ENCODE measurements at places on chromosomes 12 and 14.

- DNase-seq = no peak
Observed at GRCh38 chr12:128025589-128026245, 241.3 kb upstream of the TMEM132C start.

DNA sequence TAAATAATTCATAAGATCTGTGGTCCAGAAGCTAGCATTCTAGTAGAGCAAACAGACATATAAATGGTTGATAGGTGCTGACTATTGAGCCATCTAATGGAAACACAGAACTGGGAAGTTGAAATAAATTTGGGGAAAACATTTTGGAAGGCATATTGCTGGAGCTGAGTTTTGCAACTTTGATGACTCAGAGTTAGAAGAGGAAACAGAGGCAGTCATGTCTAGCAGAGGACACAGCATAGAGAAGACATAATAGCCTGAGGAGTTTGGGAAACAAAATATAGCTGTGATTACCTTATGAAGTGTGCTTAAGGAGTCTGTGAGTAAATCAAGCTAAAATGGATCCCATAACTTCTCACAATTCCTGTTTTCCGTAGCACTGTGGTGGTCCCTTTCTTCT lies 86.9 kb upstream of the FLRT2 start:
- DNase-seq = no peak

DNA sequence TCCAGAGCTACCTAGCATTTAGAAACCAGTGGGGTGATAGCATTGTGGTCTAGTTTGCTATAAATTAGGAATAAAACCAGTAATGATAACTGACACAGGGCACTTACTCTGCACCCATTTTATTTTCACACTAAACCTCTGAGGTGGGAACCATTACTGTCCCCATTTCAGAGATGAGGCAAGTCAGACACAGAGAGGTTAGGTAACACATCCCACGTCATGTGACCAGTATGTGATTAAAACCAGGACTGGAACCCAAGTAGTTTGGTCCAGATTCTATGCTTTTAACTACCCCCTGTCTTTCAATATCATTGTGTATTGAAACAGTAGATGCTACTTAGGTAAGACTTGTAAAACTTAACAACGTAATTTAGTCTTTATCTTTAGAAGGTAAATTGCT lies 110.2 kb downstream of the PLXNC1 start:
- DNase-seq = no peak

DNA sequence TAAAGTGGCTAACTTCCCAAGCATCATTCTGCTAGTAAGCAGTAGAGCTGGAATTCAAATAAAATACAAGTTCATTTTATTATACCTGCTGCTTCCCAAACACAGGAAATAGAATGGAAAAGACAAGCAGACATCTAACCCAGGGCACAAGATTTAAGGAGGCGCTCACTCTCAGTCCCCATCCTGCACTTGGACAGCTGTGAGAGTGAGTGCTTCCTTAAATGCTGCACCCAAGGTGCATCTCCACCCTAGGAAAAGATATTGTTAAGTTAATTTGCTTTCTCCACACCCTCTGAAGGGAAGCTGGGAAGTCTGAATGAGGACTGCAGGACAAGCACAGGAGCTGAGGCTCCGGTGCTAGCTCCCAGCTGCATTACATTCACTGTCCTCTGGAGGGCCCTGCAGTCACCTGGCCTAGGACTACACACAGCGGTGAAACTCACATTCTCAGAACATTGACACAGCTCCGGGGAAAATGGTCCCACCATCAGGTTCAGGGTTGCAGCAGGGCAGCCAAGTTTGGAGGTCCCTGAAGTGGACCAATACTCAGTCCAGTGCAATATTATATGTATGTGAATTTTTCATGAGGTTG lies 14.2 kb downstream of the HEBP1 start:
- peak; percentile 21 for DNase-seq

GRCh38 chr14:59570122-59570521 lies 6.5 kb downstream of the CCDC175 start:
- peak; percentile 76 for DNase-seq

- no peak for DNase-seq
Observed at GRCh38 chr14:72851635-72852034, 42.3 kb downstream of the DPF3 start.

DNA sequence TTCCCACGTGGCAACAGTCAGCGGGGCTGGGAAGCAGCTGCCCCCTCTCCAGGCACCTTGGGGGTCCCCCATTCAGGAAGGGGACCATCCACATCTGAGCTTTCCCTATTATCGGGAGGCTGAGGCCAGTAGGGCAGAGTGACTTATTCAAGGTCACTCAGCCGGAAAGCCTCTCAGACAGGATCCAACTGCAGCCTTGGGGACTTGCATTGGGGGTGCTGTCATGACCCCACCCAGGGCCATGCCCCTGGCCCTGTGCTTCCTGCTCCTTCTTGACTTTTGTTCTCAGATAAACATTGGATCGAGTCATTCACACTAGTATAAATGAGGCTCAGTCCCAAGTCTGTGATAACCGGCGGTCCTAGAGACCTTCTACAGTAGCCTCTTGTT lies 12.6 kb downstream of the BEGAIN start:
- DNase-seq = no peak

GRCh38 chr12:28780960-28781359 lies 368.1 kb upstream of the FAR2 start:
- no peak for DNase-seq

DNA sequence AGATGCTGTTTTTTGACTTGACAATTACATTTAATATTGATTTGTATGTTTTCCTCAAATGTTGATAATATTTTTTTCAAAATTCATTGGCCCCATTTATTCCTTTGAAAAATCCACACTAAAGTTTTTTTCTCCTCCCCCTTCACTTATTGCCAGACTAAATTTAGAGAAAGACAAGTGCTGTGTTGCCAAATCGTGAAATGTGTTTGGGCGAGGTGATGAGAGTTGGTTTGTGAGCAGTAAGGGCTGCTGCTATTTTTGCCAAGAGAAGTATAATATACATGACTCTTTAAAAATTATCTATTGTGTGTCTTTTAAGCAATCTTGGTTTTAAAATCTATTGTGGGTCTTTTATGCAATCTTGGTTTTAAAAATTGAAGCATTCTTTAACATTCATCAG lies 188.9 kb downstream of the PPFIA2 start:
- no peak for DNase-seq

DNA sequence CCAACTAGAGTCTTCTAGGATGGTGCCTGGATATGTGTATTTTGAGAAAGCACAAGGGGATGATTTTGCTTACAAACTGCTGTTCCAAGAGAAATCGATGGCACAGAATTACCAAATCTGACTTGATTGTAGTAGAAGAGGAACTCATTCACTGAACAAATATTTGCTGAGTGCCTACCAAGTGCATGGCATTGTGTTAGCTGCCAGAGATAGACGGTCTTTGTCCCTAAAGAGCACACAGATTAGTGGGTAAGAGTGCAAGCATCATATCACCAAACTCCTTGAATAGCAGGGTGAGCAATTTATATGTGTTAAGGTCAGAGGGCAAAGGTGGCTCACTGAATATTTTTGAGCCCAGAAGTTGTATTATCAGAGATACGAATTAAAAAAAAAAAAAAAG lies 3.5 kb upstream of the FOXN3 start:
- DNase-seq = peak; percentile 92

DNA sequence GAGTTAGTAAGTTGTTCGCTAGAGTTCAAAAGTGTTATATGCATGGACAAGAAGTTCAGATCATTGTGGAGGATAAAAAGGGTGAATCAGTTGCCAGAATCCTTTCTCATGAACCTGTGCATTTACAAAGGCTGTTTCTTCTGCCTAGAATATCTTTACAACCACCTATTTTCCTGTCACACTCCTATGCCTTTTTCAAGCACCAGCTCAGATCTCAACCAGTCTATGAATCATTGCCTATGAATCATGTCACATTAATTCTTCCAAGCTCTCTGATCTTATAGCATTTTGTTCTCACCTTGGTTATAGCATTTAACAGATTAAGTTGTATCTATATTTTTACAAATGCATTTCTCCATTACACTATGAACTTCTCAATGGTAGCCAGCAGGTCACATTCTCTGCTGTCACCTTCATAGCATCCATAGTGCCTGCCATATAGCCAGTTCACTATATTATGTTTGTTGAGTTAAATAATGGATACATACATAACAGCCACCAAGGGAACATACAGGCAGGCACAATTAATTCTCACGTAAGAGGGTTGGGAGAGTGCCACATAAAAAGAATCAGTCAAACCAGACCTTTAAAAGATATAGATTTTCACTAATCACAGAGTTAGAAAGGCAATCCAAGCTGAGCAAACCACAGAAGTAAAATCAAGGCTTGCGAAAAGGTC lies 573.0 kb downstream of the FOXG1 start:
- DNase-seq = peak; percentile 25

DNA sequence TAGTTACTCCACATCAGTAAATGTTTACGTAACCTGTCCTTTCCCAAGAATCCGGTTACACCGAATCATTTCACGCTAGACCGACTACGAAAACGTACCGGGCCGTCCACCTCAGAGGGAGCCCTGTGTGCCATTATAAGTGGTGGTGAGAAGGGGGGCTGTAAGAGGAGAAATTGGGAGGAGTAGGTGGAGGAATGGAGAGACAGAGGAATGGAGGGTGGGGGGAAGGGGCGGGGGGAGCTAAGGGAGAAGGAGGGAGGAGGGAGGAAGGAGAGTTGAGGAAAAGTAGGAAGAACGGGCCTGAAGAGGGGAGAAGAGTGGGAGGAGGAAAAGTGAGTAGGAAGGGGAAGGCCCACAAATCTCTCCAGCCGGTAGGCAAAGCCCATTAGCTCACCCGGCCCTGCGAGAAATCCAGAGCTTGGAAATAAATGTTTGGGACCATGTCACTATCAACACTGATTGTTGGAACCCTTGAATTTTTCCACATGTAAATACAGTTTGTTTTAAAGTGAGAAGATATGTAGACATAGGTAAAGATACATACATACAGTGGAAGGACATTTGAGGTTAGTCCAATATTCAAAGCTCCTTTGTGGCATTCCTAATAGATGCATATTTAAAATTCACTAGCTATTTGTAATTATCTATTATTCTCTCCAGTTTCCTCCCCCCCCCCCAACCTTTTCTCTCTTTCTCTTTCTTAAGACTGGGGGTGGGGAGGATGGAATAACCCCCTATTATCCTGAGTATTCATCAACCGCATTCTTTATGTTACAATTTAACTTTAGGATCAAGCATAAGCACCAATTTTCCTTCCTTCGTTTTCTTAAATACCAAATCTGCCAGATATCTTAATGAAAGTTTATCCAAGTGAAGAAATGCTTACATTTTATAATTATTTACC lies 2.1 kb upstream of the FOXG1 start:
- peak; percentile 97 for DNase-seq

DNA sequence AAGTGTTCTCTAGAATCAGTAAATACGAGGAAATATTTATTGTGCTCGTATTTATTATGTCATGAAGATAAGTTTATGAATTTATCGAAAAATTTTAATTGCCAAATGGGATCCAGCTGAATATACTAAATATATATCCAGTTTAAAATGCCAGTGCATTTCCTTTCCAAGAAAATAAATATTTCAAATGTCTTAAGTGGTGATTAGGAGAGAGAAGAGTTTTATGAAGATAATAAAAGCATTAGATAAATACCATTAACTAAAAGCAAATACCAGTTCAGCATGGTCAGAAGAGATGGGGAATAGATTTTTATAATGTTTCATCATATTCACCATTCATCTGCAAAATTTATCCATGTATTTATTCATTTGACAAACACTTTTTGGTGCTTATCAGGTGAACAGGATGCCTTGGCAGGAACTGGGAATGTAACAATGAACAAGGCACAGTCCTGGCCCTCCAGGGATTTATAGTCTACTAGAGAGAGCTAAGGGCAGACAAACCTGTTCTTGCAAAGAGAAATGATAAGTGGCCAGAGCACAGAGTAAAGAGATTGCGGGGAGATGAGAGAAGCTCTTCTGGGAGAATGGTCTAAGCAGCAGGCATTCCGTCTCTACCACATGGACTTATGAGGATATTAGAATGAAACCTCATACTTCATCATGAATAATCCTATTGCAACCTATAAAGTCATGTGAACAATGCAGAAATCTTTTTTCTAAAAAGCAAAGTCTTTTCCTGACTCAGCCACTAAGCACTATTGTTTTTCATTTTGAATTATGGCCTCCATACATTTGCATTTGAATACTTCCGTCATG lies 143.7 kb upstream of the ABCD2 start:
- DNase-seq = no peak

DNA sequence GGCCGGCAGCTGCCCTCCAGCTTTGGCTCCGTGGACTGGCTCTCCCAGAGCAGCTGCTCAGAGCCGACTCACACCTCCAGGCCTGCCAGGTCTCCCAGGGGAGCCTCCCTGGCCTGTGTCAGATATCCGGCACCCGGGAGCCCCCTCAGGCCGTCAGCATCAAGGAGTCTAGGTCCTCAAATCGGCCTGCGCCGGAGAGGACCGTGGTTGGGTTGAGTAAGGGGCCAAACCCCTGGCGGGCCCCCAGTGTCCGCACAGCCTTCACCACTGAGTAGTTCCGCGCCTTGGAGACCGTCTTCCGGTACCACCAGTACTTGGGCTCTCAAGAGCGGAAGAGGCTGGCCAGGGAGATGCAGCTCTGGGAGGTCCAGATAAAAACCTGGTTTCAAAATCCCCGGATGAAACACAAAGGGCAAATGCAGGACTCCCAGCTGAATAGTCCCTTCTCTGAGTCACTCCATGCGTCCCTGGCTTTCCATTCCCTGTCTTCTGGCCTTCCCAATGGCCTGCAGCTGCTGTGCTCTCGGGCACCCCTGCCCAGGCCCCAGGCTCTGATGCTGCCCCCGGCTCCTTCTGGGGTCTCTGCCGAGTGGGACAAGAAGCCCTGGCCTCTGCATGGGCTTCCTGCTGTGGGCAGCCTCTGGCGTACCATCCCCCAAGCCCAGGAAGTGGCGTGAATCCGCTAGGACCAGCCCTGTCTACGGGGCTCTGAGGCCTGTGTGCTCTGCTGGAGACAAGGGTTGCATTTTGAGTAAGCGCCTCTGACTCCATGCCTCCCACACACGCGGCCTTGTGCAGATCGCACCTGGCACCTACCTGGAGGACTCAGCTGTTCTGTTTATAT lies 245.1 kb upstream of the ATXN7L3B start:
- no peak for DNase-seq

- no peak for DNase-seq
Observed at GRCh38 chr12:25970916-25971653, 12.6 kb downstream of the RASSF8 start.

DNA sequence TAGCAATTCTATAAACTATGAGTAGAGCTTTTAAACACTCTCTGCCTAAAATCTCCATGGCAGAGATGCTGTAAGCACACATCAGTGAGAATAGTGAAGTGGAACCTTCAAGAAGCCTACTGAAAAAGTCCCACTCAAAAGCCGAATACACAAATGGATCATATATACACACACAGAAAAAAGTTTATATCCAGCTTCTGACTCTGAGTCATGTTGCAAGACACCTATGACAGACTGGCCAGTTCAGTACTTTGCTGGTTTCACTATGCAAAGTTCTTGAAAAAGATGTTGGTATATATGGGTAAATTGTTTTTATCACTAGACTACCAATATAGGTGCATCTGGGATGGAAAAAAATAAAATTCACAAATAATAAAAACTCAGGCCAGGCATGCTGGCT lies 126.1 kb downstream of the KCNK10 start:
- DNase-seq = no peak

DNA sequence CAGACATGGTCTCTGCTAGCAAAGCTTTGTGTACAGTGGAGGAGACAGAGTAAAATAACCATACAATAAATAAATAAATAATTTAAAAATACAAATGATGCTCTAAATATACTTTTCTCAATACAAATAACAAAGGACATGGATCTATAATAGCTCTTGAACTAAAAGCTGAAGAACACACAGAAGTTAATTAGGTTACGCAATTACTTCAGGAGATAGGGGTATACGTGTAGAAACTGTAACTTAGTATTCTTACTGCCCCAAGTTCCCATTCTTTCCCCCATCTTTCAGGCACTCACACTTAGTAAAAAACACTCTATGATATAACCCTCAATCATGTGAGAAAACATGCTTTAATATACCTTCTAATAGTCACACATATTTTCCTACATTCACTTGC lies 44.2 kb downstream of the INSM2 start:
- no peak for DNase-seq
